ENCODE measurements at places on chromosomes 1 and 21.

DNA sequence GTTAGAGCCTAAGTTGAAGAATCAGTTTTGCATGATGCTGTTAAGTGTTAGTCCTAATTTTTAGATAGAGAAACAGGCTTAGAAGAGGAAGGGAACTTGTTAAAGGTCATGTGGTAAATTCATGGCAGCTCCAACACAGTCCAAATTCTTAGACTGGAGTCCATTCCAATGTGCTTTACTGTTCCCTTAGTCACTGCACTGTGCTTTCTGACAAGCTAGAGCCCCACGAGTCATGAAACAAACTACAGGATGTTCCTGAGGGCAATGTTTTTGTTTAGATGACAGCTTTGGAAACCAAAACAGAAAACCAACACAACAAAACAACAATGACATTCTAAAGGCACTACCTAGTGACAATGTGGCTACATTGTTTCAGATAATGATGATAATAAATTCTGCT lies 23.1 kb upstream of the RGS4 start:
- no peak for DNase-seq

GRCh38 chr1:3593334-3593733 lies 18.0 kb downstream of the MEGF6 start:
- no peak for DNase-seq

DNA sequence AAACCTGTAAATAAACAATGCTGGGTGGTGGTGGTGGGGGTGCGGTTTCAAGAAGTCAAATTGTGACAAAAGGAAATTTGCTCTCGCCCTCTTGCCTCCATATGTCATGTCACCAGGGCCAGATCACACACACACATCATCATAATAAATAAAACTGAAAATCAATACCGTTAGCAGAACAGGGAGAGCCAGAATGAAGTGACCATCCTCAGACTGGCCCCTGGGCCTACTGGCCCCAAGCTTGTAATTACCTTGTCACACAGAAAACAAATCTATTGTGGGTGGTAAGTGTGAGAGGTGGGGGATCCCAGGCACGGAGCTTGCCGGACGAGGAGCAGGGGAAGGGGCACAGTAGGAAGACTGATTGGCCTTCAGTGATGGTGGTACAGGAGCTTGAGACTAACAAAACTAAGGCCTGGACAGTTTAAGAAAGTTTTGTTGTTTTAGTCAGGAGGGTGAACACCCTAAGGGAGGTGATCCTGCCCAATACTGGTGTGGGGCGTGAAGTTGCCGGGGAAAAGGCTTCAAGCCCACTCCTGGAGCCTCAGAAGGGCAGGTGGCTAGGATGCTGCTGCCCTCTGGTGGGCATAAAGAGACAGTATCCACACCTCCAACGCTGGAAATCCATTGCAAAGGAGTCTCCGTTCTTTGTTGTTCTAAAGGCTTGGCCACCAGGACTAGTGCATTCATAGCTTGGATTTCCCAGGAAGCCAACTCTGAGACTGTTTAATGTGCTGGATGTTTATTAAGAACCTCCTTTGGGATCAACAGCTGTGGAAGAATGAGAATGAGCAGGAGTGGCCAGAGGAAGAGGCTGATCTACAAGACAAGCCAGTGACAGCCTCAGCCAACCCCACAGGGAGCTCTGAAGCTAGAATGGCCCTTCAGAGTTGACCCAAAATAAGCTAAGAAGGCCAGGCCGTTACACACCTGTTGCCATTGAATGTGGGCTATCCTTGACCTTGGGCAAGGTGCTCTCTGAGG lies 8.1 kb upstream of the C1orf216 start:
- no peak for DNase-seq

DNA sequence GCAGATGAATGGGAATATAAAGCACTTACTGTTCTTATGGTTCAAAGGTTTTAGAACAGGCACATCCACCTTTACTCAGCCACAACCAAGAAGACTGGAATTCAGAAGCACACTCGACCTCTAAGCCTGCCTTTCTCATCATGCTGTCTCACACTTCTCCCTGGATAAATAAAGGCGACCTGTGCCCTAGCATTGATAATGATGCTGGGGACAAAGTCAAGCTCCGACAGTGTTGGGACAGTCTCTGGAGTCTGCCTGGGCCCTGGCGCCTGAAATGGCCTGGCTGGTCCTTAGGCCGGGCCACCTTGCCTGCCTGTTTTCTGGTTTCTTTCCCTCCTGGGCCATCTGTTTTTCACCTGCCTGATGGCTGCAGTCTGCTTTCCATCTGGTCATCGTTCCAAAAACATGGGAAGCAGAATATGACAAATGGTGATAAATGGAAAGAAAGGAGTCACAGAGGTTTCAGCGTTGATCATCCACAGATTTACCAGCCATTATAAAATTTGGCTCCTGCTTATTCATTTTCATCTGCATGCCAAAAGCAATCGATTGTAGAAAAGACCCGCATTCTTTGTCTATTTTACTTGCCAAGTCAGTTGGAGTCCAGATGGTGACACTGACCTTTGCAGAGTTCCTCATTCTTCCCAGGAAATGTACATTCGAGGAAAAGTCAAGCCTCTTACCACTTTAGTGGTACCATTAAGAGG lies 91.2 kb upstream of the KCNJ15 start:
- no peak for DNase-seq

DNA sequence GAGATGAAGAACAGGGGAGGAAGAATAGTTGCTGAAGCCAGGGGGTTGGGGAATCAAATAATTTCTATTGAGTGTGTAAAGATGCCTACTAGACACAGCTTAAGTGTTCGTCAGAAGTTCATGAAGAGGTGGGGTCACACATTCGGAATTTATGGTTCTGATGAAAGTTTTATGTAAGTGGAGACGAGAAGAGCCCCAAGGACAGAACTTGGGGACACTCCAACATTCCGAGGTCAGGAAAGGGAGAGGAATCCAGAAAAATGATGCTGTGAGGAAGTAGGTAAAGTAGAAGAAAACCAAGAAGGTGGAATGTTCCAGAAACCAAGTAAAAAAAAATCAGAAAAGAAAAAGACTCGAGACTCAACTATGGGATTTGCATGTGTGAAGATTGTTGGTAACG lies 272.5 kb downstream of the SIPA1L2 start:
- no peak for DNase-seq

- no peak for DNase-seq
Observed at GRCh38 chr1:163924041-163924440, 602.3 kb downstream of the NUF2 start.

DNA sequence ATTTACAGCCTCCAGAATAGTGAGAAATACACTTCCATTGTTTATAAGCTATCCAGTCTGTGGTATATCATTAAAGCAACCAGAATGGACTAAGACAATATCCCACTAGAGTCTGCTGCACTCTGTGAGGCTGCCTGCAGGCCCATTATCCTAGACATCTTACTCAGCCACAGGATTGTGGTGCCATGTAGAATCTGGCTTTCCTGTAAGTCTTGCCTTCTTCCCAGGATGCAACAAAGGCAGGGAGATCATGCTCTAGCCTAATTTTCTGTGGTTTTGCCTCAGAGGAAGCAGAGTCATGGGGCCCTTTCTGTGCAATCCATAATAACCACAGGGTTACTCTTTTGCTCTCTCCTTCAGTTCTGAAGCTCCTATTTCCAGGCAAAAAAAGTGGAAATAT lies 299.1 kb upstream of the DEPDC1 start:
- no peak for DNase-seq

DNA sequence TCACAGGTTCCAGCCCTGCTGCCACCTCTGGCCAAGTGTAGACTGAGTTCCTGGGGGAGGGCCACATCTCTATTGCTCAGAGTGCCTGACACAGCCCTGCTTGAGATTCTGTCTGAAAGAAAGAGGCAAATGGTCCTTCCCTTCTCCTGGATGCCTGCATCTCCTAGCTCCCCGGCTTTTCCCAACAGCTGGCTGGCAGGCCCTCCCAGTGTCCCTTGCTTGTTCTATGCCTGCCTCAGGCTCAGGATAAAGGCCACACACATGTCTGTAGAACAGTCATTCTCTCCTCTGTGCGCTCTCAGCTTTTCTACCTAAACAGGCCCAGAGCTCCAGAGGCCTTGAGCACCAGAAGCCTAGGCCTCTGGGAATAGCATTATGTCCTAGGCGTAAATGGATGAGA lies 343.4 kb upstream of the USP24 start:
- no peak for DNase-seq

DNA sequence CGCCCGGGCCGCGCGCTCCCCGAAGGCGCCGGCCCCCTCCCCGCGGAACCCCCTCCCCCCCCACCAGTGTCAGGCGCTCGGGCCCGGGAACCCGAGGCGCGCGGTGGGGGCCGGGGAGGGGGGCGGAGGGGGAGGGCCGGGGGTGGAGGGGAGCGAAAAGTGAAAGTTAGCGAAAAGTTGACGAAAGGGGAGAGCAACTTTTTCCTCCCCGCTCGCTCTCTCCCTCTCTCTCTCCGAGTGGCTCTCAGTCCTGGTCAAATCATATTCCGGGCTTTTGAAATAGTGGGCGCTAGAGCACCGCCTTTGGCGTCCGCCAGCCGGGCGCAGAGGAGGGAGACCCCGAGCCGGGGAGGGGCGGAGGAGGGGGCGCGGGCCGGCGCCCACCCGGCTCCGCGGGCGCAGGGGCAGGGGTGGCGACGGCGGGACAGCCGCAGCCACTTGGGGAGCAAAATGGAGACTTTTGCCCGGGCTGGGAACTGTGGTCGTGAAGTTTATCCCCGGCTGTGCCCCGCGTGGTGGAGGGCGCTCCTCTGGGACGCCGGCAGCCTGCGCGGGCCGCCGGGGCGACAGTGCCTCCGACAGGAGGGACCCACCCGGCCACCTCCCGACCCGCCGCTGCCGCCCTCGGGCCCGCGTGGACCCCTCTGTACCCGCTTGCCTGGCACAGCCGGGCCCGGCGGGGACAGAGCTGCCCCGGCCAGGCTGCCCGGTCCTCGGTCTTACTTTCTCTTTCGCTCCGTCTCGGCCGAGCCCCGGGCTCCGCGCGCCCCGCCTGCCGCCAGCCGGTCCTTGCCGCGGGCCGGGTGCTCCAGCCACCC lies 697 bp downstream of the PRDM16 start:
- peak; percentile 88 for DNase-seq

DNA sequence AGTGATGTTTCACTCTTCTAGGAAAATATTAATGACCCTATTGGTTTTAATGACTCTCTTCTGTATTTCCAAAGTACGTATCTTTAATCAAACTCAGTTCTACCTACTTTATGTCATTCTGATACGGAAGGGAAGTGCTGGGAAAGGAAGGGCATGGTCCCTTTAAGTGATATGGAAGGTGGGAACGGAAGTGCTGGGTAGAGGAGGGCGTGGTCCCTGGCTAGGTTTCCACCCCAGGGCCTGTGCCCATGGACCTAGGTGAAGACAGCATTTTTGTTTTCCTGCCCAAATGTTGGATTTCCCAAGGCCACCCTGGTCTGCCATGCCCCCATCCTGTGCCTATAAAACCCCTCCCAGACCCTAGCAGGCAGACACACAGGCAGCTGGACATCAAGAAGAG lies 24.0 kb downstream of the RGS4 start:
- no peak for DNase-seq

GRCh38 chr1:94045465-94046056 lies 75.4 kb downstream of the ABCA4 start:
- DNase-seq = peak; percentile 79

- DNase-seq = no peak
Observed at GRCh38 chr1:242428399-242429190, 95.9 kb downstream of the PLD5 start.

- no peak for DNase-seq
Observed at GRCh38 chr1:198360208-198360729, 180.2 kb downstream of the ATP6V1G3 start.

- DNase-seq = no peak
Observed at GRCh38 chr1:64540265-64540791, 70.4 kb downstream of the CACHD1 start.

- DNase-seq = no peak
Observed at GRCh38 chr1:44512313-44512885, 107.3 kb downstream of the RNF220 start.

DNA sequence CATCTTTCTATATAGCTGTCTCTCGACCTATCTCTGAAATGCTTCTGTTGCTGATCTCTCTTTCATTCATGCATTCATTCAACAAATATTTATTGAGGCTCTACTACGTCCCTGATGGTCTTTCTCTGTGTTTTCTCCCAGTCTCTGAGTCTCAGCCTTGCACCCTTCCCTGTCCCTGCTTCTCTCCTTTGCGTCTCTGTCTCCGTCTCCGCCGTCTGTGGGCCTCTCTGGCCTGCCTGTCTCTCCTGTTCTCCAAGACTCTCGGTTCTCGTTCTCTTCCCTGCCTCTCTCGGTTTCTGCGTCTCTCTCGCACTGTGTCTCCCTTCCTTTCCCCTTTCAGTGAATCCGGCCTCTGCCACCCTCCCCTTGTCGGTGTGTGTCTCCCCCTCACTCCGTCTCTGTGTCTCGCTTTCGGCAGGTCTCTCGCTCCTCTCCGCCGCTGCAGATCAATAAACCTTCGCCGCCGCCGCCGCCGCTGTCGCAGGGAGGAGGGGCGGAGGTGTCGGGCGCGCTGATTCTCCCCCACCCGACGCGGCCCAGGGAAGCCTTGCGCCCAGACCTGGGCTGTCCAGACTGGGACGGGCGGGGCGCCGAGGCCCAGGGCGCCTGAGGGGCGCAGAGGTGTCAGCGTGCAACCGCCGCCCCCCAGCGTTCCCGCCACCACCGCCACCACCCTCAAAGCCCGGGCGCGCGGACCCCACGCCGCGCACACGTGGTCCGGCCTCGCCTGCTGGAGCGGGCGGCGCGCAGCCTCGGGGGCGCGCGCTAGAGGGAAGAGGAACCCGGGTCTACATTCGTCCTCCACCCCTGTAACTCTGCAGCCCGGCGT lies 3.0 kb downstream of the EFNA3 start:
- peak; percentile 86 for DNase-seq

- DNase-seq = no peak
Observed at GRCh38 chr1:78170859-78171258, 125.1 kb downstream of the GIPC2 start.

GRCh38 chr1:169570172-169570574 lies 16.1 kb downstream of the F5 start:
- DNase-seq = no peak

- DNase-seq = no peak
Observed at GRCh38 chr1:48674641-48675040, 102.0 kb downstream of the BEND5 start.

DNA sequence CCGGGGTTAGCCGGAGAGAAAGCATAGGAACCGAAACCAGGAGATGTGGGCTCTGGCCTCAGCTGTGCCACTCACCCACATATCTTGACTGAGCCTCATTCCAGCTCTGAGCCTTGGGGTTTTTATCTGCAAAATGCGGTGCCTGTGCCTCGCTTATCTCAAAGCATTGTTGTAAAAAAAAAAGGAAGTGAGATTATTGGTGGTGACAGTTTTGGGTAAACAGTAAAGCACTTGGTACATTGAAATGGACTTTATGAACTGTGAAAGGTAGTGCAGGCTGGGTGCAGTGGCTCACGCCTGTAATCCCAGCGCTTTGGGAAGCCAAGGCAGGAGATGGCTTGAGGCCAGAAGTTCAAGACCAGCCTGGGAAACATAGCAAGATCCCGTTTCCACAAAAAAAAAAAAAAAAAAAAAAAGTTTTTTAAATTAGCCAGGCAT lies 3.8 kb downstream of the PTAFR start:
- no peak for DNase-seq

DNA sequence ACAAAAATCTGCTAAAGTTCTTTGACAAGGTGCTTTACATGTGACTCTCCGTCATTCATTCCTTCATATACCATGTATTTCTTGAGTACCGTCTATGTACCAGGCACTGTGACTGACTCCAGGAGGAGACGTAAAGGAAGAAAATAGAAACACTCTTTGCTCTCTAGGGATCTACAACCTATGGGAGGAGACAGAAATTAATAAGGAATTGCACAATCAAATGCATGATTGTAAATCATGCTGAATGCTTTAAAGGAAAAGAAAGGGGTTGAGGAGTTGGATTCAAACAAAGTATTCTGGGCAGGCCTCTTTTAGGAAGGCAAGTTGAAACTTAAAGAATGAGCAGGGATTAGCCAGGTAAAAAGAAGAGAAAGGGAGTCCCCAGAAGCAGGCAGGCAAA lies 239.1 kb upstream of the FGGY start:
- DNase-seq = no peak

GRCh38 chr21:43925096-43925481 lies 60.1 kb downstream of the AGPAT3 start:
- DNase-seq = no peak
